Suprapubic skin (tissue), 4 donors: ENCODE measurements at places on chromosomes 11 and 22.
A peak's percentile ranks its signal among the peaks of the same experiment; 100 is the strongest.

DNA sequence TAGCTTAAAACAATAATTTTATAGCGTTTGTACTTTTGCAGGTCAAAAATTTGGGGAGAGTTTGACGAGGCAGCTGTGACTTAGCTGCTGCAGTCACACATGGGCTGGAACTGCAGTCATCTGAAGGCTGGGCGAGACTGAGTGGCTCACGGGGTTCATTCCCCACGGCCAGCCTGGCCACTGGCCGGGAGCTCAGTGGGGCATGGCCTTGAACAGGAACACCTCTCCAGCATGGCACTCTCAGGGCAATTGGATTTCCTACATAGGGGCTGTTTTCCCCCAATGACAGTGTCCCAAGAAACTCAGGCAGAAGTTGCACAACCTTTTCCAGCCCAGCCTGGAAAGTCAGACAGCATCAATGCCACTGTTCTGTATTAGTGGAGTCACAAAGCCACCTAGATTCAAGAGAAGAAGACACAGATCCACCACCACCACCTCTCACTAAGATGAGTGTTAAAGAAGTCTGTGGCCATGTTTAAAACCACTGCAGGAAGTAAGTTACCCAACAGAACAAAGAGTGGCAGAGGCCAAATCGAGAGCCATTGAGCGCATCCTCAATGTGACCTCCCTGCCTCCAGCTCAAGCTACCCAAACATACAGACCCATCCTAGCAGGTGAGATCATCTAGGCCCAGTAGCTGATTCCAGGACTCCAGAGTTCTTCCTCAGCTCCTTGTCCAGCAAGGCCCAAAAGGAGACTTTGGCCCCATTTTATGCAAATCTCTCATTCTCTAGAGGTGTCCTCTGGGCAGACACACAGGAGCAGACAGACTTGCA, 618.7 kb upstream of the CADM1 start:
- no peak for DNase-seq

DNA sequence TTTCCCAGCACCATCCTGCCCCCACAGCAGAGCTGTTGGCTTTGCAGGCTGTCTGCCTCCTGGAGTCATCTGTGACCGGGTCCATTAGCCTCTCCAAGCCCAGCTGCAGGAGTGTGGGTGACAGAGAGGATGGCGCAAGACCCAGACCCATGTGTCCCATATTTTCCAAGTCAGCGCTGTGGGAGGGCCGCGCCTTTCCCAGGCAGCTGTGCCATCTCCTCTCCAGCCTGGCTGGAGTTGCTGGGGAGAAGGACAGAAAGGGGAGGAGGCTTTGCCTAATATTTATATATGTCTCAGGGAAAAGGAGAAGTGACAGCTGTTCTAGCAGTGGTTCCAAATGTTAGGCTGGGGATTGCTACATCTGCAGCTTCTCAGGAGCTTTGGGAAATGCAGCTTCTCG, 15.7 kb downstream of the DTX4 start:
- peak; percentile 85 for DNase-seq

- no peak for DNase-seq
Observed at GRCh38 chr11:78595436-78596130, 20.9 kb upstream of the NARS2 start.

- DNase-seq, result no peak
Observed at GRCh38 chr11:35146711-35147110, 7.7 kb downstream of the CD44 start.
